ENCODE measurements at places on chromosomes 6 and 20.

DNA sequence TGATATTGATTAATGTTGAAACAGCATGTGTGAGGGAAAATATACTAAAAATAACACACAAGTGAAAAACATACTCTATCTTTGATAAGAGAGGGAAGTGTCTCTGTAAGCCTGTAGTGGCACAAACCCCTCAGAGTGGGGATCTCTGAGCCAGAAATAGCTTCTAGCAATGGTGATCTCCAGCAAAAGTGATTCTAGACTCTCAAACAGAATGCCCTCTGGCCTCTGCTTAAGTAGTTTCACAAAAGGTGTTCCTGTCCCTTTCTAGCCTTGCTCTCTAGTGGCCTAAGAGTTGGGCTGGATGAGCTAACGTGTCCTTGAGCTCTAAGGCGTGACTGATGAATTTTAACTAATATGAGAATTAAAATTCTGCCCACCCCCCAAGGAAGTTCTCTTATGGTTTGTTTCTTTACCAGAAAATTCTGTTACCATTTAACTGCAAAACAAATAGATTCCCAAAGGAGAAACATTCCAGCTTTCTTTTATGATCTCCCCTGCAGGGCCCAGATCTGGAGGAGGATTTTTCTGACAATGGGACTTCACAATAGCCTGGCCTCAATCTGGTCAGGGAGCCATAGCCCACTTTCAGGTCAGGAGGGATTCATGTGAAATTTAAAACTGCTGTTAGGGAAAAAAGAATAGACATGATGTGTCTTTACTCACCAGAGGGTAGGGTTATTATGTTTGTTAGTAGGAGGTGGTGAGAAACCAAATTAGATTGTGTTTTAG, 182.5 kb upstream of the LAMP5 start:
- DNase-seq, result no peak
- no peak overlapping the region for H3K27ac ChIP-seq
- peaks cover 19% of the 10 kb centered on the region for H3K4me1 ChIP-seq
- H3K4me3 ChIP-seq, result no peak overlapping the region

DNA sequence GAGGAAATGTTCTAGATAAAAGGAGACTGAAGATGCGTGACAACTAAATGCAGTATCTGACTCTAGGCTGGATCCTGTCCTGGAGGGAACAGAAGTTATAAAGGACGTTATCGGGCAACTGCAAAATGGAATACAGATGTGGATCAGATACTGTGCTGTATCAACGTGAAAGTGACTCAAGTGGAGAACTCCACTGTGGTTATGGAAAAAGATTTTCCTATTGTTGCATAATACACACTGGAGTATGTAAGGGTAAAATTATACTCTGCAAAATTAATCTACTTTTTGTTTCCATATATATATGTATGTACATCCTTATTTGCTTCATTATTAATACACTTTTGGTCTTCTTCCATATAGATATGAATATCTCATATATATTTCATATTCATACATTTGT, 654.0 kb downstream of the QKI start:
- no peak overlapping the region for H3K4me3 ChIP-seq
- H3K27me3 ChIP-seq, result no peaks in the 10 kb centered on the region
- no peaks in the 10 kb centered on the region for H3K4me1 ChIP-seq

DNA sequence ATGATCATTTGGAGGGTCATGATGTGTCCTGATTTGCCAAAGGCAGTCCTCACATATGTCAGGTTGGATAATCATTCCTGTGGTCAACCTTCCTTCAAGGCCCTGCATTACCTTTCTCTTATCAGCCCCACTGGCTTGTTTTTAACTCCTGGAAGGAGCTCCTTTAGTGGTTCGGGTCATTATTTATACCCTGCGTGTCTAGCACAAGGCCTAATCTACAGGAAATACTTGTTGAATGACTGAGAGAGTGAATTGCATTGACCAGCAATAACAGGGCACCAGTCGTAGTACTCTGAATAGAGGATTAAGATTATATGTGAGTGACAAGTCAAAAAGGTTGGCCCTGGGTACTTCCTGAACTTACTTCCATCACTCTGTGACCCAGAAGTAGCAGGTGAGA, 4.5 kb downstream of the HIVEP2 start:
- no peak for DNase-seq
- no peaks in the 10 kb centered on the region for H3K36me3 ChIP-seq
- peaks cover 53% of the 10 kb centered on the region for H3K4me1 ChIP-seq
- H3K27ac ChIP-seq, result 0 out of 2 replicates have a peak overlapping the region, but pooled peaks have one; percentile 11
- H3K4me3 ChIP-seq, result no peak overlapping the region

DNA sequence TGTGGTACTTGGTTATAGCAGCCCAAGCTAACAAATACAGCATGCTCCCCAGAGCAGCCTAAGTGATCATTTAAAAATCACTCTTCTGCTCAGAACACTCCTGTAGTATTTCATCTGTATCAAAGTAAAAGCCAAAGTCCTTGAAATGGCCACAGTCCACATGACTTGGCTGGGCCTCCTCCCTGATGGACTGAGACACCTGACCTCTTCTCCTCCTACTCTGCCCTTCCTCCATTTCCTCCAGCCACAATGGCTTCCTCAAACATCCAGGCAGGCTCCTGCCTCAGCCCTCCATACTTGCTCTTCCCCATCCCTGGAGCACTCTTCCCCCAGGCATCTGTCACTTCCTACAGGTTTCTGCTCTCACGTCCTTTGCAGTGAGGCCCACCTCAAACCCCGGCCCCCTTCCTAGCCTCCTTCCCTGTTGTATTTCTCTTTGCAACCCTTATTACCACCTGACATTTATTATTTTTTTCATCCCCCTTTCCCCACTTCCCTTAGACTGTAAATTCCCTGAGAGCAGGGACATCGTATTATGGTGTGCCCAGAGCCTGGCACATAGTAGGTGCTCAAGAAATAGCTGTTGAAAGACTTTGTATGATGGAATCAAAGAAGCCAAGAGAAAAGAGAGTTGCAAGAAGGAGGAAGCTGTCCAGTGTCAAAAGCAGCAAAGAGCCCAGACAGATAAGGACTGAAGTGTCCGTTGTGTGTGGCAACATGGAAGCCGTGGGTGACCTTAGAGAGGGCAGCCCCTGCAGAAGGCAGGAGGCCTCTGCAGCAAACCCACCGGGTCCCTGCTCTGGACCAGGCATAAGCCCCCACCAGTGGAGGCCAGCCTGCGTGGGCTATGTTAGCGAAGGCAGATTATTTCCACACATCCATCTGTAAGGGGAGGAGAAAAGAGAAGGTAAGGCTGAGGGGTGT, 87.5 kb downstream of the TRERF1 start:
- peaks cover 4% of the 10 kb centered on the region for H3K36me3 ChIP-seq
- no peaks in the 10 kb centered on the region for H3K27me3 ChIP-seq
- peaks cover 19% of the 10 kb centered on the region for H3K4me1 ChIP-seq
- no peak overlapping the region for H3K27ac ChIP-seq
- H3K4me3 ChIP-seq, result no peak overlapping the region

GRCh38 chr20:19562426-19562825, 195.6 kb upstream of the RIN2 start:
- peaks cover 6% of the 10 kb centered on the region for H3K4me1 ChIP-seq
- H3K4me3 ChIP-seq, result no peak overlapping the region
- H3K27ac ChIP-seq, result no peak overlapping the region
- DNase-seq, result no peak

- H3K36me3 ChIP-seq, result peaks cover 59% of the 10 kb centered on the region
- H3K27ac ChIP-seq, result no peak overlapping the region
- H3K4me3 ChIP-seq, result no peak overlapping the region
Observed at GRCh38 chr6:132790450-132790849, 8.0 kb downstream of the SLC18B1 start.

GRCh38 chr6:6314596-6314995, 5.9 kb downstream of the F13A1 start:
- H3K27ac ChIP-seq, result no peak overlapping the region
- H3K27me3 ChIP-seq, result peaks cover 11% of the 10 kb centered on the region
- H3K4me3 ChIP-seq, result no peak overlapping the region
- peaks cover 21% of the 10 kb centered on the region for H3K4me1 ChIP-seq
- DNase-seq, result no peak

GRCh38 chr20:63457737-63458136, 14.7 kb downstream of the KCNQ2 start:
- H3K4me1 ChIP-seq, result peaks cover 32% of the 10 kb centered on the region
- H3K36me3 ChIP-seq, result no peaks in the 10 kb centered on the region
- no peak overlapping the region for H3K4me3 ChIP-seq
- no peak overlapping the region for H3K27ac ChIP-seq
- H3K27me3 ChIP-seq, result no peaks in the 10 kb centered on the region

DNA sequence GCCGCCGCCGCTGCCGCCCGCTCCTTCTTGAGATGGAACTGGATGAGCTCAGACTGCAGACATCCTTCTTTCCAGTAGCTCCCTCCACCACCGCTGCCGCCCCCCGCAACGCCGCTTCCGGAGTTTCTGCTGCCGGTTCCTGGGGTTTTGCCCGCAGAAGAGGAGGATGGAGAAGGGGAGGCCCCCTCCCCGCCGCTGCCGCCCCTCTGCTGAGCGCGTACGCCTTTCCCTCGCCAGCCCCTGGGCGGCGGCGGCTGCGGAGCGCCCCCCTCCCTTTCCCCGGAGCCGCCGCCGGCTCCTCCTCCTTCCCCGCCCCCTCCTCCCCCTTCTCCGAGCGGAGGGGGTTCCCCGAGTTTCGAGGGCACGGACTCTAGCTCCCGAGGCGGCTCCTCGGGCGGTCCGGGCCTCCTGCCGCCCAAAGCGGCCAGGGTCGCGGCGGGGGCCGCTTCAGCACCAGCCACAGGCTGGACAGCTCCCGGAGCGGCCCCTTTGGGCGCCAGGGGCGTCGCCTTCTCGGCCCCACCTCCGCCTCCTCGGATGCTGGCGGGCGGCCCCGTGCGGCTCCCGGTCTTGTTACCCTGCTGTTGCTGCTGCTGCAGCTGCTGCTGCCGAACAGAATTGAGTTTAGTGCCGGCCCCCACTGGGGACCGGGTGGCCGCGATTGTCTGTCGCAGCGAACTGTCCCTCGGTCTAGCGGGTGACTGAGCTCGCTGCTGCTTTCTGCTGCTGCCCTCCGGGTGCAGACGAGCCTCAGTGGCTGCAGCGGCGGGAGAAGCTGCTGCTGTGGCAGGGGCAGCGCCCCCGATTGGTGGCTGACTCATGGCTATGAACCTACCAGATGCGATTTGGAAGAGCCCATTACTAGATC, 3.1 kb downstream of the MTCL3 start:
- peaks cover 24% of the 10 kb centered on the region for H3K36me3 ChIP-seq
- peak; percentile 75 for DNase-seq
- H3K4me3 ChIP-seq, result peak overlapping the region; percentile 92
- peak overlapping the region; percentile 94 for H3K27ac ChIP-seq
- peaks cover 26% of the 10 kb centered on the region for H3K27me3 ChIP-seq

All from WTC11 (cell line).